ENCODE measurements at places on chromosomes 13 and 19. TPM values are rescaled to one million over a fixed set of nuclear protein-coding genes. Genes with fewer than 3 reads are reported as not detected.

The PEG3 gene
- 0.17 TPM for total RNA-seq

The NKPD1 gene
- total RNA-seq, result 0.72 TPM

The KLK15 gene
- not detected for total RNA-seq

The USP12 gene
- 67.6 TPM for total RNA-seq

The TMEM255B gene
- total RNA-seq, result 1.3 TPM
